Activated CD4-positive, alpha-beta T cell treated with anti-CD3 and anti-CD28 coated beads, Interleukin-2, amount 50 U/mL, for 4 hours (primary cell): ENCODE measurements at places on chromosomes 13 and 19.

GRCh38 chr19:6459262-6460098 lies at the start of gene SLC25A23:
SLC25A23 (minus strand) TSS chr19:6459792; CDS start chr19:6459628, 164 bp downstream.
- DNase-seq: peak; percentile 50

GRCh38 chr13:101554420-101555125 lies 102.1 kb downstream of the ITGBL1 start:
- no peak for DNase-seq

- DNase-seq: no peak
Observed at GRCh38 chr13:46121597-46122163, 16.8 kb upstream of the CPB2 start.

- DNase-seq: no peak
Observed at GRCh38 chr13:110625771-110626321, 10.5 kb downstream of the NAXD start.

DNA sequence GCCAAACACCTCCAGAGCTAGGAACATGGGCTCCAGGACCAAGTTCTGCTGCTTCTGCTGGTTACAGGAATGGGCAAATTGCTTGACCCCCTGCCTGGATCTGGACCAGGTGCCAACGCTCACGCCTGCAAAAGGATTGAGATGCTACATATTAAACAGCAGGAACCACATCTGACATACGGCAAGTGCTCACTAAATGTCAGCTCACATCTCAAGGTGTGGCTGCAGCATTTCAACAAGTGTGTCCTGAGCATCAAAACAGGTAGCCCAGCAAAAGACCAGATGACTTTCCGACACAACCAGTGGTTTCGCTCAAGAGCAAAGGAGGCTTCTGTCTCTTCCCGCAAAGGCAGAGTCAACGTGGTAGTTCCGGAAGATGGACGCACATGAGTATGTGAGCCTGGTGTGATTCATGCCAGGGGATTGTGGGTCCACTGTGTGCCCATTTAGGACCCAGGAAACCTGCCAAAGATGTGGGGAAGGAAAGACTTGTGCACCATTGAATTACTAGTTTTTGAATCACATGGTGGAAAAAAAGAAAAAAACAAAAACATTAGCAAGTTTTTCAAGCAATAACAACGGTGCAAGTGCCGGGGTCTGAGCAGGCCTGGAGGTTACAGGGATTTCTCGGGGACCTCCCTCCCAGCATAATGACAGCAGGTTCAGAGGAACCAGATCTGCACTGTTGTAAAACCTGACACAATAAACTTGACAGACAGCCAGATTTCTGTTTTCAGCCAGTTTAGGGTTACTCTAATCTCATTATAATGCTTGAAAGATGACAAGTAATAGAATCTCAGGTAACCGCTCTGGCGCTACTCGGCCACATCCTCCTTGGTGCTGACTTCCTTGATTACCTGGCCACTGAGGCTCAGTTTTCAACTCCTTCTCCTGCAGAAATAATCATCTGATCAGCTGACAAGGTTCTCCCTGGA lies 77.9 kb downstream of the SOX1 start:
- DNase-seq: no peak
